Activated T-helper 2 cell treated with anti-CD3 and anti-CD28 coated beads, Interferon-gamma antibody, Interleukin-2, Interleukin-4, amounts not matched to agents 10 μg/mL and 5 μg/mL and 100 μg/mL, durations not matched to agents 14 hours and 24 hours and 36 hours (primary cell): ENCODE measurements at places on chromosomes 5 and 9.

- no peak for DNase-seq
Observed at GRCh38 chr5:159132429-159133040, 32.8 kb upstream of the EBF1 start.

DNA sequence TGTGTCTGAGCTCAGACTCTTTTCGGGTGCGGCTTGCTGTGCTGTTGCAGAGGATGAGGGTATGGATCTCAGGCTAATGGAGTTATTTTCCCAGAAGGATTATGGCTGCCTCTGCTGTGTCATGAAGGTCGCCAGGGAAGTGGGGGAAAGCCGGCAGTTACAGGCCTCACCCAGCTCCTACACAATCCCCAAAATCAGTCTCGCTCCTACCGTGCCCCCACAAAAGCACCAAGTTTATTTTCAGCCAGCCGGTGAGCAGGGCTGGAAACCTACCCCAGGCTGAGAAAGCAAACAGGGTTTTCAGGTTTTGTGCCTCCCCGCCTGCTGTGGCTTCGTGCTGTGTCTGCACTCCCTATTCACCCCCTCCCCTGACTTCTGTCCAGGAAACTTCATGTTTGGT, 113.3 kb downstream of the SLC24A2 start:
- no peak for DNase-seq

- no peak for DNase-seq
Observed at GRCh38 chr9:83281306-83282255, 218.6 kb upstream of the RASEF start.

DNA sequence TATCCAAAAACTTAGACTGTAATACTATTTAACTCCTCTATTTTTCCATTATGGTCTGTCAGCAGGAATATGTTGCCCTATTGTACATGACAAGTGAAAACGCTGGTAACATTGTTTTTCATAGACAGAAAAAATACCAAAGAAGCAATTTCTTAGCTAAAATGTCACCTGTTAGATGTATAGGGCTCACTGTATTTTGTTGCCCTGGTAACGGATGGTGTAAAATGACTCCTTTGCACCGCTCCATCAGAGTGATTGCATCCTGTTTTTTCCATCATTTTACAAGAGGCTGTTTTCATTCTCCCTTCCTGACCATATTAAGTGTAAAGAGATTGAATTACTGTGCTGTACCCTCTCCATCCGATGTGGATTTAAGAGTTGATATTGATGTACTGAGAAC, 460.1 kb upstream of the TLE4 start:
- no peak for DNase-seq
